ENCODE measurements at places on chromosomes 12 and 14.

DNA sequence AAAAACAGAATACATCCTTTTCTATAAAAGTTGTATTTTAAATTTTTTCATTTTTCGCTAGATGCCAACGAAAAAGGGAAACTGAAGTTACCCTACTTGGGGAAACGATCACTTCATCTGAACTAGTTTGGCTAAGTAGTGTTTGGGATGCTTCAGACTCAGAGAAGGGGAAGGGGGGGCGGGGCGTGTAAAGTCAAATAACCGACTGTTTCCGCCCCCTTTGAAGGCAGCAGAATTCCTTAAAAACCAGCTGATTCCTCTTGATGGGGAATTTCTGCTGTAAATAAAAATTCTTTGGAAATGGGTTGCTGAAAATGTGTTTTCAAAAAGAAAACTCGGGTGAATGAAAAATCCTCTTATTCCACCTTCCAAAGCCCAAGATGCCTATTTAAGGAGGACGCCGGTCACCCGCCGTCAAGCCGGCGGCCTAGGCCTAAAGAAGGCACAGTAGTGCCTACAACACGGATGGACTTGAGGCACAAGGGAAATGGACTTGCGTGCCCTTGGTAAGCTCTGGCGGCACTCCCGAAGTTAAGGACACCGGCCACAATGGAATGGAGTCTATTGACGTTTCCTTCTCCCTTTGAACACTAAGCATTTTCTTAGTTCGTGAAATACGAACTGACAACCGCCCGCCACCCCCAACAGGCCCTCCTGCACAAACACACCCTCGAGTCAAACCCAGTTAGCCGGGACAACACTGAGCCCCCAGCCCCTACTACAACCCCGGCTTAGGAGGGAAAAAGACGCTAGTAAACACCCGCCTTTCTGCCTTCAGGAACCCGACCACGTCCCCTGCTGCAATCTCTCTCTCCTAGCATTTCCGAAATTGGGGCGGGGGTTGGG, 1.9 kb downstream of the ATXN2 start:
- no peak for DNase-seq

DNA sequence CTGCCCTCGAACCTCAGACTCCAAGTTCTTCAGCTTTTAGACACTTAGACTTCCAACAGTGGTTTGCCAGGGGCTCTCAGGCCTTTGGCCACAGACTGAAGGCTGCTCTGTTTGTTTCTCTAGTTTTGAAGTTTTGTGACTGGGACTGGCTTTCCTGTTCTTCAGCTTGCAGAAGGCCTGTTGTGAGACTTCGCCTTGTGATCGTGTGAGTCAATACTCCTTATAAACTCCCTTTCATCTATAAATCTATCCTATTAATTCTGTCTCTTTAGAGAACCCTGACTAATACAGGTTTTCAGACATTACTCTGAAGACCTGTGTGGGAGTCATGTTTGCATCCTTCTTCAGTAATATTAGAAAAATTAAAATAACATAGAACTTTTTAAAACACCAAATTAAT, 289.1 kb downstream of the RMST start:
- no peak for DNase-seq

GRCh38 chr14:50082784-50083466, 33.4 kb downstream of the VCPKMT start:
- no peak for DNase-seq

DNA sequence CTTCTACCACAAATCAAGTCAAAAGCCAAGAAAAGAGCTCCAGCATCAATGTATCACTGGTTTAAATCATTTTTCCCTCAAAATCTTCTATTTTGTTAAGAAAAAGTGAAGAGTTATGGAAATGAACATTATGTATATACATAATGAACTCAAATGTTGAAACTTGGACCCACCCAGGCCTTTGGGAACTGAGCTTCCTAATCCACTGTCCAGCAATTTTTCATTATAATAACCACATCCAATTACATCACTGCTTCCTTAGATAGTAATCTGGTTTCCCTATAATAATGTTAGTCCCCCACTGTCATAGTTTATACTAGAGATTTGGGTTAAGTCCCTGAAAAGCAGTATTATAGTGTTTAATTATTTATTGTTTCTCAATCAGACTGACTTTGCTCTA, 170.9 kb downstream of the PIK3C2G start:
- DNase-seq, result no peak

DNA sequence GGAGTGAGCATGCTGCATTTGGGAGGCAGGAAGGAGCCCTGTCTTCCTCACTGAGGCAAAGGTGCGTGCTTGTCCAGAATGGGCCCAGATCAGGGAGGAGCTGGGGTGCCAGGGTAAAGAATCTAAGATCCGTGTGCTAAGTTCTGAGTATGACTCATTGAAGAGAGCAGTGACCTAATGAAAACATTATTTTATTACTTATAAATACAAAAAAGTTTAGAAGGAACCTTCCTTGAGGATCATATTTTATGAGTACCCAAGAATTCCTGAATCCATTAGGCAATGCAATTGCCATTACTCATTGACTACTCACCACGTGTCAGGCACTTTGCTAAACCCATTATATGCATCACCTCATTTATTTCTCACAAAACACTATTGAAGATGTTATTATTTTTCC, 264.7 kb downstream of the EGLN3 start:
- DNase-seq, result no peak

GRCh38 chr14:92352158-92352985, 29.4 kb downstream of the SLC24A4 start:
- DNase-seq, result no peak

DNA sequence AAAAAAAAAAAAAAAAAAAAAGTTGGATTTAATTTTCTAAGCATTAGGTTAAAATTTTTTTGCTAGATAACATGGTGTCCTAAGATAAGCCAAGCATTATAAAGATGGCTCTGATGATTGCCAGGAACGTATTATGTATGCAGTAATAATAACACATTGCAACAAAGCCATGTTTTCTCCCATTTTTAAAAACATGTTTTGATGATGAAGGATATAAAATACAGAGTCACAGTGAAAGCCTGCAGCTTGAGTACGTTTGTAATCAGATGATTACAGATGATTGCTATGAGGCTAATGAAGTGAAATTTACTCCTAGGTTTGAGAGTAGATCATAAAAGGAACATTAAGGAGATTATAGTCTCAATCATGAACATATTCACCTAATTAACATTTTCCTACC, 13.3 kb upstream of the WDR89 start:
- no peak for DNase-seq

GRCh38 chr12:79674629-79675028, 16.1 kb downstream of the PAWR start:
- DNase-seq, result no peak

- DNase-seq, result no peak
These were observed 9.1 kb upstream of the TBX5 start for GRCh38 chr12:114414866-114415524.

DNA sequence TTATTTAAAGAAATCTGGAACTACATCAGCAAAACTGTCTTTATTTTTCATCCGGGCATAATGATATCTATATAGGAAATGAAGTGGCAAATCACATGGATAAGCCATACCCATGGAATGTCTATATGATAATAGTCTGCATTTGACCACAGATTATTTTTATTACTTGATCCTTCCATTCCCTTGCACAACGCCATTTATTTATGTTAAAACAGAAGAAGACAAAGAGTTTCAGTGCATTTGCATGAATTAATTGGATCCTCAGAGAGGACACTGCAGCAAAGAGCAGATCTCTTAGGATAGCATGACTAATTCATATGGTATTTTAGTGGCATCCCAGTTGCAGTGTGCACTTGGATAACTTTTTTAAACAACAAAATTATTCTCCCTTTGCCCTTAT, 345.0 kb downstream of the CCDC91 start:
- no peak for DNase-seq

DNA sequence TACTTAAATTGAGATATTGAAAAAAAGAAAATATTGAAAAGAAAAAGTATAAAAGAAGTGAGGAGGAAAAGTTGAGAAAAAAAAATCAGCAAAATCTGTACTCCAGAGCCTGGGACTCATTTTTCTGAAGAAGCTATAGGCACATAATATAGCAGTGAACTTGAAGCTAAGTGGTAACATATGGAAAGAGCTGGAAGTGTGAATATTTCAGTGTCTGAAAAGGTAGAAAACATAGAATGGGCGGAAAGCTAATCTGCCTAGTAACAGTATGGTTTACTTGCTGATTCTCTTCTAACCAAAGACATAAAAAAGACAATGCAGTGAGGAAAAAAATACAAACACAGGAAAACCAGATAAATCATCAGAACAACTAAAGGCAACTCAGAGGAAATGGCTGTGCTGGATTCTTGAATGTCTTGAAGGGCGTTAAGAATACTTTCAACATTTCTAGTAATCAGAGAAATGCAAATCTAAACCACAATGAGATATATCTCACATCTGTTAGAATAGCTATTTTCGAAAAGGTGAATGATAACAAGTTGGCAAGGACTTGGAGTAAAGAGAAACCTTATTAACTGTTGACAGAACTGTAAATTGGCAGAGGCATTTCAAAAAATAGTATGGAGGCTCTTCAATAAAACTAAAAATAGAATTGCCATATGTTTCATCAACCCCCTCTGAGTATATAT, 784.6 kb downstream of the LRFN5 start:
- DNase-seq, result no peak
